Activated naive CD4-positive, alpha-beta T cell treated with anti-CD3 and anti-CD28 coated beads, Interleukin-2, amount 10 ng/mL, durations not matched to agents 5 hours and 36 hours (primary cell): ENCODE measurements at places on chromosomes 2 and 18. TPM values are rescaled to one million over a fixed set of nuclear protein-coding genes. Genes with fewer than 3 reads are reported as not detected.

DOK6 gene
- 0.02 TPM for total RNA-seq

ZEB2 gene
- total RNA-seq = 1.2 TPM

BUB1 gene
- total RNA-seq = 82.2 TPM

ST8SIA5 gene
- not detected for total RNA-seq

NT5C1B gene
- total RNA-seq = not detected

PIGN gene
- 29.7 TPM for total RNA-seq

PLEKHA3 gene
- total RNA-seq = 22.1 TPM

ATAD2B gene
- 26.0 TPM for total RNA-seq

NTSR2 gene
- total RNA-seq = not detected

ACTR2 gene
- total RNA-seq = 446 TPM

CUL3 gene
- total RNA-seq = 68.1 TPM

PJVK gene
- 2.2 TPM for total RNA-seq

GULP1 gene
- not detected for total RNA-seq
